ENCODE measurements at places on chromosomes 16 and 17.

DNA sequence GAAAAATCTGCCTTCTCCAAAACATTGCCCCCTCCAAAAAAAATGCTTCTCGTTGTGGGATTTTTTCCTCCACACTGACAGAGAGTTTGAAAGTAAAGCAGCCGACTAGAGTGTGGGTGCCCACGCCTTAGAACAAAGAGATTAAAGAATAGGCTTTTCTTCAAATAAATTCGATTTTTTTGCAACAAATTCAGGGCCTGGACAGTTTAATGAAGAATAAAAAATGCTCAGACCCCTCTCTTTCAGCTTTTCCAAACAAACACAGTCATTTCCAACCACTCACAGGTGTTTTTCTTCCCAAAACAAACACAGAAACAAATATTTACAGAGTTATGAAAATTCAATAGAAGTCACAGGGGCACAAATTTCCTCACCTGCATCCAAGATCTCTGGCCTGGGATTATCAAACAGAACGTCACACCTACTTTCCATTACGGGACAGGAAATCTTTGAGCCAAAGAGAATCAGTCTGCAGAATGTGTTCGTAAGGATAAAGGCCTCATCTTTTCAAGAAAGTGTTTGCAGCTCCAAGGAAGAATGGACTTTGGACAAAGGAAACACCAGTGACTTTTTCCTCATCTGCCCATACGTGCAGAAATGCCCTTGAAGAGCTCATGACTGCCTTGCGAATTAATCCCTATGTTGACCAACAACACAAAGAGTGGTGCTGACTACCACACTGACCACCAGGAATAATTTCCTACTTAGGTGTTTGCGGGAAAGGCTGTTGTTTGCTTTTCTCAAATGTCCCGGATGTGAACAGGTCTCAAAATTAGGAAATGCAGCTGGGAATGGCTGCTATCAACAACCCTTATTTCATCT, 31.3 kb upstream of the TOX3 start:
- no peak for DNase-seq

GRCh38 chr16:83728492-83728891, 79.3 kb upstream of the HSBP1 start:
- DNase-seq, result no peak

DNA sequence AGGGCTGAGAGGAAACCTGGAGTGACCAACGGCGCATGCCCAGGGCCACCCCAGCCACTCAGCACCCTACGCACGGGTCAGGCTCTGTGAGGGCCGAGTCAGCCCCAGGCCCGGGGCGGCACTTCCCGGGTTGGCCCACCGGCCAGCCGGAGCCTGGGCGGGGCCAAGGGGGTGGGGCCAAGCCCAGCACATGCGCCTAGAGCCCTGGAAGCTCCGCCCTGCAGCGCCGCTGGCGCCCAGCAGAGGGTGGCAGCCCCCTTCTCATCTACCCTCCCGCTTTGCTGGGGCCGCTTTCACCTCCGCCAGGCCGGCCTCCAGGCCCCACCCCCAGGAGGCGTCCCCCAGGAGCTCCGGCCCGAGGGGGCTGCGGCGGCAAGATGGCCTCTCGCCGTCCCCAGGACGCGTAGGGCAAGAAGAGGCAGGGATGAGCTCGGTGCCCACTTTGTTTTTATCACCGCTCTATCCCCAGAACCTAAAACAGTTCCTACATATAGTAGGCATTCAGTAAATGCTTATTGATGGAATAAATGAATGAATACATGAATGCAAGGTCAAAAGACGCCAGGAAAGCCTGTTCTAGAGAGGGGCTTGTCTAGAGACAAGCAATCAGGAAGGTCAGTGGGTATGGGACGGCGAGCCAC, 31.3 kb downstream of the MYO18A start:
- peak; percentile 94 for DNase-seq

DNA sequence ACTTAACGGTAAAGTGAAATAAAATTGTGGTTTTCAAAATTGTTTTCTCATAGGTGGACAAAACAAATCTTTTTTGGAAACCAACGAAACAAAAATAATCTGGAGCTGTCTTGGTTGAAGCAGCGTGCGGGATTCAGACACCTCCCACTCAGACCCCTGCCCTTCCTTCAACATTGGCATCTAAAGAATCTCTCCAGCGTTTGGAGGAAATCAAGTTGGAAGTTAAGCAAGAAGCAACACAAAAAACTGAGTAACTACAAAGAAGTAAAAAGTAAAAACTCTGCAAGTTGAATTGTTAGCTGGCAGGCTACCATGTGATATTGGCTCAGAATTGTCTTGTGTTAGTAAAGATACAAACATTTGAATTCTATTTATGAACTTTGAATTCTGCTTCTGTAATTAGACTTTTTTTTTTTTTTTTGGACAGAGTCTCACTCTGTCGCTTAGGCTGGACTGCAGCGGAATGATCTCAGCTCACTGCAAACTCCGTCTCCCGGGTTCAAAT, 361.0 kb upstream of the PMFBP1 start:
- no peak for DNase-seq

GRCh38 chr16:3101841-3102470, 2.9 kb upstream of the ZSCAN10 start:
- DNase-seq, result no peak

- DNase-seq, result no peak
These were observed 24.5 kb upstream of the ZNF287 start for GRCh38 chr17:16593356-16594102.

DNA sequence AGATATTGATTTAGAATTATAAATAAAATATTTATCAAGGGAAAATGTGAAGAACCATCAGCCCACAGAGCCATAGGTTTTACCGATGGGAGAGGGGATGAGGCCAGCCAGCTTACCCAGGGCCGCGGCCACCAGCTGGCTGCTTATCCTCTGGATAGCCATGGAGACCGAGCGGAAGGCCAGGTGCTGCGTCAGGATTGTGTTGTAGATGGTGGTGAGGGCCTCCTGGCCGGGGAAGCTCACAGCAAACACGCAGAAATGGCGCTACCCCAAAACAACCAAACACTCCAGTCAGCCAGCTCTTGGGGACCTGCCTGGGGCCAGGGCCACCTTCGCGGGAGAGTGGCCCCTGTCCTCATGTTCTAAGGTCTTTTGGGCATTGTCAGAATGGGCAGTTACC, 97.8 kb downstream of the DNAH17 start:
- DNase-seq, result no peak

- no peak for DNase-seq
These were observed 32.9 kb downstream of the TRARG1 start for GRCh38 chr17:1312261-1312870.

DNA sequence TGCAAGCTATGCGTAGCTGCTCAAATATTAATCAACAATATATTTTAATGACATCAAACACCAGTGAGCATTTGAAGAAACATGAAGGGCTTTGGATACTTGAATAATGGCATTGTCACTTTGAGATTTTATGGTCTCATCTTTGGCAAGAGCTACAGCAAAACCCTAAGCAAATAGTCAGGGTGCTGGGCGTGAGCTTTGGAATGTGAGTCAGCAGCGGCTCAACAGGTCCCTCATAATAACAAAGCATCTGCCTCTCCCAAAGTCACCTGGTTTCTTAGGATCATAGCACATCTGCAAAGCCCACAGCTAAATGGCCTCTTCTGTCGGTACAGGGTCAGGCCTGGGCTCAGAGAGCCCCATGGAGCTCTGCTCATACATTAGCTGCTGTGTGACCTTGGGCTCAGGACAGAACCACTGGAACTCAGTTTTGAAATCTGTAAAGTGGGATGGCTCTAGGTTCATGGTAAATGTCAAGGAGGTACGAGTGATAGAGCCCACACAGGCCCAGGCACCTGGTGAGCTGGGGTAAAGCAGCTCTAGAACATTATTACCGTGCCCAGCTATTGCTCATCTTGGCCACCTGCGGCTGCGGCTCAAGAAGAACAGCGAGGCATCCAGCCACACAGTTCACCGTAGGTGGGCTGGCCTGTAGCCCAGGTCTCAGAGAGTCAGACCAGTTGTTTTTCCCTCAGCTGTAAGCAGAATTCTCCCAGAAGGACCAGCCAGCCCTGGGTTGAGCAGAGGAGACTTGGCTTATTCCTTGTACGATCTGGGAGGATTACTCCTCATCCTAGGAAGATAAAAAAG, 544.5 kb upstream of the CDH11 start:
- DNase-seq, result peak; percentile 4

DNA sequence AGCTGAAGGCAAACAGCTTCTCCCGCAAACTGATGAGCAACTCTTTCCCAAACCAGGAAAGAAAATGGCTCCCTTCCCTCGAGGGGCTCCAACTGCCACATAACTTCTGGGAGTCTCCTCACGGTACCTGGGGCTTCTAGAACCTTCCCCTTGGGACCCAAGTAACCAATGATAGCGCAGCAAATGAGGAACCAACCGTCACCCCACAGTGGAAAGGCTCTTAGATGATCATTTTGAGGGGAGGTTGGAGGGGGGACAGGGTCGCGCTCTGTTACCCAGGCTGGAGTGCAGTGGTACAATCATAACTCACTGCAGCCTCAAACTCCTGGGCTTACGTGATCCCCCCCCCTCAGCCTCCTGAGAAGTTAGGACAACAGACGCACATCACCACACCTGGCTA, at the start of gene DNAH17:
TSS of gene DNAH17 (minus strand) at position 101 of the 400 bp plus-strand sequence. CDS start 2,339 bp downstream, outside the sequence.
- DNase-seq, result no peak

- DNase-seq, result no peak
These were observed 4.3 kb upstream of the SGF29 start for GRCh38 chr16:28549301-28549899.

DNA sequence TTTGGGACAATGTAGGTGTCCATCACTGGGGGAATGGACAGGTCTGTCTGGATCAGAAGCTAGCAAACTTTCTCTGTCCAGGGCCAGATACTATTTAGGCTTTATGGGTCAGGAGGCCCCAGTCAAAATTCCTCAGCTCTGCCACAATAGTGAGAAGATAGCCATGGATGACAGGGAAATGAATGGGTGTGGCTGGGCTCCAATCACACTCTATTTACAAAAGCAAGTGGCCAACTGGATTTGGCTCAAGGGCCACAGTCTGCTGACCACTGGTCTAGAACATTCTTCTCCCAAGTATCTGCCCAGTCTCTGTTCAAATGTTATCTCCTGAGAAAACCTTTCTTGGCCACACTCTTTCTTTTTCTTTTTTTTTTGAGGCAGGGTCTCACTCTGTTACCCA, 339.9 kb downstream of the SOX9 start:
- DNase-seq, result peak; percentile 68

GRCh38 chr17:258906-259305, 77.5 kb upstream of the DOC2B start:
- no peak for DNase-seq

Data from myocyte (in vitro differentiated cells).